ENCODE measurements at places on chromosomes 1 and 21. TPM values are rescaled to one million over a fixed set of nuclear protein-coding genes. Genes with fewer than 3 reads are reported as not detected.

The CD1B gene
- not detected for total RNA-seq

The CDC42SE1 gene
- 88.8 TPM for total RNA-seq

The HIVEP3 gene
- total RNA-seq, result 1.2 TPM

The PGBD5 gene
- not detected for total RNA-seq

The C1orf87 gene
- total RNA-seq, result not detected

The ARHGEF10L gene
- 0.98 TPM for total RNA-seq

The HES3 gene
- not detected for total RNA-seq

The IL20 gene
- total RNA-seq, result not detected

The FMO2 gene
- under 0.01 TPM for total RNA-seq

The KIAA1614 gene
- total RNA-seq, result 4.0 TPM

The GREM2 gene
- total RNA-seq, result not detected

The JMJD4 gene
- 41.2 TPM for total RNA-seq

The LRRC53 gene
- not detected for total RNA-seq

The FLG2 gene
- total RNA-seq, result not detected

The PROK1 gene
- total RNA-seq, result not detected

The CFAP74 gene
- total RNA-seq, result not detected

The HSD3B2 gene
- not detected for total RNA-seq

The LCE1A gene
- total RNA-seq, result not detected

The FAM163A gene
- not detected for total RNA-seq

The MANEAL gene
- total RNA-seq, result 2.0 TPM

The ADGRB2 gene
- total RNA-seq, result 0.65 TPM

The KIAA0040 gene
- total RNA-seq, result 17.6 TPM

The PGLYRP4 gene
- not detected for total RNA-seq

The CTSS gene
- total RNA-seq, result 19.6 TPM

The CASZ1 gene
- 1.7 TPM for total RNA-seq

The CLSTN1 gene
- total RNA-seq, result 92.4 TPM

The GBP5 gene
- total RNA-seq, result under 0.01 TPM

The ZNF669 gene
- total RNA-seq, result 11.4 TPM

The SERPINC1 gene
- not detected for total RNA-seq

The BACE2 gene
- 438 TPM for total RNA-seq

The AMY1A gene
- not detected for total RNA-seq

The SOAT1 gene
- total RNA-seq, result 24.7 TPM

The TNFAIP8L2 gene
- not detected for total RNA-seq

The MNDA gene
- not detected for total RNA-seq

The SYCP1 gene
- total RNA-seq, result not detected

The GUCA2B gene
- not detected for total RNA-seq

The MAEL gene
- 0.33 TPM for total RNA-seq

The ATP1A2 gene
- total RNA-seq, result not detected

The AVPR1B gene
- not detected for total RNA-seq

The CAPN9 gene
- not detected for total RNA-seq

The PCP4 gene
- not detected for total RNA-seq

The HUNK gene
- total RNA-seq, result under 0.01 TPM

The USH2A gene
- total RNA-seq, result not detected
